ENCODE measurements at places on chromosomes 6 and 20.

DNA sequence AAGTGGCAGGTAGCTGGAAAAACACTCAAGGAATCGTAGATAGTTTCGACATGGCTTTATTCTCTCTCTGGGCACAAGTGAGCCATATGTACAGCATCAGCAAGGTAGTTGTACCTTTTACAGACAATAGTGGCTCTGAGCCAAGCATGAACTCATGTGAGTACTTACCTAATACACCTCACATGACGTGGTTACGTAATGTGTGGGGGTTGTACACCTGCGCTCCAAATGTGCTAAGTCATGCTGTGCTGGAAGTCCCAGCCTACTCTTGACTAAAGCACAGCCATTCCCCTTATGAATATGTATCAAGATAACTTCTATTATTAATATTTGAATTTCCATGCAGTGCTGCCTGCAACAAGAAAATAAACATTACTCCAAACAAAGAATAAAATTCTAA lies 78.8 kb upstream of the HMGN3 start:
- DNase-seq, result no peak

DNA sequence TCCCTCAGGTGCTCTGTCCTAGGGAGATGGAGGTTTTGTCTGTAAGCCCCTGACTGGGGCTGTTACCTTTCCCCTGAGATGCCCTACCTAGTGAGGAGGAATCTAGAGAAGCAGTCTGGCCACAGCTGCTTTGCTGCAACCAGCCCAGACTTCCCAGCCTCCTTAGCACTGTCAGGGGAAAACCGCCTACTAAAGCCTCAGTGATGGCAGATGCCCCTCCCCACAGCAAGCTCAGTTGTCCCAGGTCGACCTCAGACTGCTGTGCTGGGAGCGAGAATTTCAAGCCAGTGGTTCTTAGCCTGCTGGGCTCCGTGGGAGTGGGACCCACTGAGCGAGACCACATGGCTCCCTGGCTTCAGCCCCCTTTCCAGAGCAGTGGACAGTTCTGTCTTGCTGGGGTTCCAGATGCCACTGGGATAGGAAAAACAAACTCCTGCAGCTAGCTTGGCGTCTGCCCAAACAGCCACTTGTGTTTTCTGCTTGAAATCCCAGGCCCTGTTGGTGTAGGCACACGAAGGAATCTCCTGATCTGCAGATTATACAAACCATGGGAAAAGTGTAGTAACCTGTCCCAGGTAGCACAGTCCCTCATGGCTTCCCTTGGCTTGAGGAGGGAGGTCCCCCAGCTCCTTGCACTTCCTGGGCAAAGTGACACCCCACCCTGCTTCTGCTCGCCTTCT lies 146.4 kb upstream of the PROKR2 start:
- no peak for DNase-seq

GRCh38 chr6:12679341-12679740 lies 37.2 kb upstream of the PHACTR1 start:
- DNase-seq, result no peak

- no peak for DNase-seq
These were observed 228.1 kb upstream of the CEP162 start for GRCh38 chr6:84455511-84456029.

Data from mesothelial cell of epicardium (in vitro differentiated cells).